ENCODE measurements at places on chromosomes 13 and 19. TPM values are rescaled to one million over a fixed set of nuclear protein-coding genes. Genes with fewer than 3 reads are reported as not detected.

The ZNF677 gene
- 1.0 TPM for total RNA-seq

The IFNL3 gene
- total RNA-seq: not detected

DNA sequence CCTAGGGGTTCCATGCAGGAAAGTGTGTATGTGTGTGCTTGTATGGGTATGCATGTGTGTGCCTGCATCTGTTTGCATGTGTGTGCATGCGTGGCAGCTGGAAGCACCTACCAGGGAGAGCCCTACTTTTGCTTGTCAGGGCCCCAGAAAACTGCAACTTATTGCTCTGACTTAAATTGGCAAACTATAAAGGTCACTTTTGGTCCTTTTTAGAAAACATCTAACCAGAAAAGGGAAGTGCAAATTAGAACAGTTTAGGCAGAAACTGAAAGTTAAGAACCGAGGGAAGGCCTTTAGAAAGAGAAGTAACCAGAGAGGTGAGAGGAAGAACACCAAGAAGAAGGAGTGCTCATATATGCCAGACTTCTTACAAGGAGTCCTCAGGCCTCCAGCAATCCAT is 32.5 kb downstream of the DLEU7 start:
- no peak for DNase-seq

DNA sequence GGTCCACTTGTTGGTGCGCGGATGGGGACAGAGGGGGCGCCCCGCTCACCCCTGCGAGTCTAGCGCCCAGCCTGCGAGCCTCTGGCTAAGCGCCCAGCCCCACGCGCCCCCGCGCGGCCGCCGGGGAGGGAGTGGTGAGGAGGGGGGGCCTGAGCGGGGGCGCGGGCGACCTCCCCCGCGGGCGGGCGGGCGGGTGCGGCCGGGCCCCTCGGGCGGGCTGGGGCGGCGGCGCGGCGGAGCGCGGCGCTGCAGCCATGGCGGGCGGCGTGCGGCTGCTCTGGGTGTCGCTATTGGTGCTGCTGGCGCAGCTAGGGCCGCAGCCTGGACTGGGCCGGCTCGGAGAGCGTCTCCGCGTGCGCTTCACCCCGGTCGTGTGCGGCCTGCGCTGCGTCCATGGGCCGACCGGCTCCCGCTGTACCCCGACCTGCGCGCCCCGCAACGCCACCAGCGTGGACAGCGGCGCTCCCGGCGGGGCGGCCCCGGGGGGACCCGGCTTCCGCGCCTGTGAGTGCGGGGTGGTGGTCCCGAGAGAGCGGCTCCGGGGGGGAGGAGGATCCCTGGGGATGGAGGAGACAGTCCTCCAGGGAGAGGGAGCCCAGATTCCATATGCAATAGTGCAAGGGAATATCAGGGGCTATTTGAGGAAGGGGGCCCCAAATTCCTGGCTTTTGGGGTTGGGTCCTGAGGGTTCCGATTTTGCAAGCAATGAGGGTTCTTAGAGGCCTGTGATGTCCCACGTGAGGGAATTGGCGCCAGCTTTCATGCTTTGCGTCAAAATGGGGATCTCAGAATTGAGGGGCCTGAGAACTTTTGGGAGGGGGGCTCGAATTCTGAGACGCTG is at the start of gene LTBP4:
LTBP4 (plus strand) TSS at position 236 of the 841 bp plus-strand sequence; CDS start at position 255, 19 bp downstream.
- DNase-seq: no peak

- no peak for DNase-seq
Observed at GRCh38 chr19:2591537-2592291, 110.8 kb downstream of the GNG7 start.

GRCh38 chr13:47025791-47026447 is 129.1 kb upstream of the HTR2A start:
- no peak for DNase-seq

The PNMA8B gene
- 2.8 TPM for total RNA-seq

DNA sequence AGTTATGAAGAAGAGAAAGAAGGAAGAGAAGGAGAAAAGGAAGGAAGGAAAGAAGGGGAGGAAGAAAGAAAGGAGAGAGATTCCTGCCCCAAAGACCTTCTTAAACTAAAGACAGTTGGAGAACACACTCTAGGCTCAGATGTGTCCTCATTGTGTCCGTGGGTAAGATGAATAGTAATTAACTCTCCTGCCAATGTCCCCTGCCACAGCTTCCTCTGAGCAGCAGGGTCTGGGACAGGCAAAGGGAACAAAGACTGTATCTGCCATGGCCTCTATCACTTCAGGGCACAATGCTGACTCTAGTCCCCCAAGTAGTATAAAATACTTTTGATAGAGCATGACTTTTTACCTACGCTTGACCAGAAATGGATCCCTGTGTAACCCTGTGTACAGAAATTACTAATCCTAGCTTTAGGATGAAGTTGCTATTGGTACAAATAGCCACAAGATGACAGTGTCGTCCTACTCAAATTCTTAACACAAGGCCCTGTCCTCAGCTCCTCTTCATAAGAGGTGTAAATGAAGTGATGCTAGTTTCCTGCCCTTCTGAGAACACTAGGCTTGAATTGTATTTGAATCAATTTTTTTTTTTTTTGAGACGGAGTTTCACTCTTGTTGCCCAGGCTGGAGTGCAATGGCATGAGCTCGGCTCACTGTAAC is 186.2 kb upstream of the GPR12 start:
- peak; percentile 74 for DNase-seq

- peak; percentile 39 for DNase-seq
Observed at GRCh38 chr19:4152241-4152998, 1.0 kb upstream of the CREB3L3 start.

DNA sequence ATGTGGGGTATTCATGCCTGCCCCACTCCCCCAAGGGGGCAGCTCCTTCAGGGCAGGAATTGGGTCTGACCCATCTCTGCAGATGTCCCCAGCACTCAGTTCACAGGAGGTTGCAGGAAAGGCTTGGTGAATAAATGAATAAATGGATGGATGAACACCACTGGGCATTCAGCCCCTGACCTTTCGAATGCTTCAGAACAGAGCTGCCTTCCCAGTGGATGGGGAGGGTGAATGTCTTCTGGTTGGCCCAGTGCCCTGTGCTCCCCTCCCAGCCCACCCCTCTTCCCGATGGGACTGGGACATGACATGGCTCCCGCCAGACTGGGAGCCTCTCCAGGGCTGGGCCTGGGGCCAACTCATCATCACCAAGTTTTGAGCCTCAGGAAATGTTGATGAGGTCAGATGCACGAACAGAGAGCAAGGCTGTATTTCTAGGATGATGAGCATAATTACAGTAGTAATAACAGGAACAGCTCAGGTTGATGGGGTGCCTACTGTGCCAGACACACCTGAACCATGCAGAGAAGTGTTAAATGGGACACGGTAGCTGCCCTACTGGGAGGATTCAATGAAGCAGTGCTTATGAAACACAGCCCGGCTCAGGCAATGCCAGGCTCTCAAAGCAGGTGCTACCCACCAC is 25.7 kb downstream of the VRK3 start:
- DNase-seq: no peak

DNA sequence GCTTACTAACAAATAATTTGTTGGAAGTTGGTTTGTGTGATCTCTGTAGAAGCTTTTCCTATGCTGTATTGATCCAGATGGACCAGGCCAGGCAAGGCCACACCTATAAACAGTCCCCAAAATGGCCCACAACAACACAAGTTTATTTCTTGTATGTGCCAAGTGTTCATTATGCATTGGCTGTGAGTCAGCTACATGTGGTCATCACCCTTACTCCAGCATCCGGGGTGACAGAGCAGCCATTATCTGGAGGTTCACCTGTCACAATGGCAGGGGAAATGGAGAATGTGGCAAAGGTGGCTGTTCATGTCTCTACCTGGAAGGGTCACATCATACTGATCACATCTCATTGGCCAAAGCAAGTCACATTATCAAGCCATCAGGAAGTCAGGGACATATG is 164.3 kb downstream of the DCT start:
- no peak for DNase-seq
